ENCODE measurements at places on chromosomes 1 and 21.

DNA sequence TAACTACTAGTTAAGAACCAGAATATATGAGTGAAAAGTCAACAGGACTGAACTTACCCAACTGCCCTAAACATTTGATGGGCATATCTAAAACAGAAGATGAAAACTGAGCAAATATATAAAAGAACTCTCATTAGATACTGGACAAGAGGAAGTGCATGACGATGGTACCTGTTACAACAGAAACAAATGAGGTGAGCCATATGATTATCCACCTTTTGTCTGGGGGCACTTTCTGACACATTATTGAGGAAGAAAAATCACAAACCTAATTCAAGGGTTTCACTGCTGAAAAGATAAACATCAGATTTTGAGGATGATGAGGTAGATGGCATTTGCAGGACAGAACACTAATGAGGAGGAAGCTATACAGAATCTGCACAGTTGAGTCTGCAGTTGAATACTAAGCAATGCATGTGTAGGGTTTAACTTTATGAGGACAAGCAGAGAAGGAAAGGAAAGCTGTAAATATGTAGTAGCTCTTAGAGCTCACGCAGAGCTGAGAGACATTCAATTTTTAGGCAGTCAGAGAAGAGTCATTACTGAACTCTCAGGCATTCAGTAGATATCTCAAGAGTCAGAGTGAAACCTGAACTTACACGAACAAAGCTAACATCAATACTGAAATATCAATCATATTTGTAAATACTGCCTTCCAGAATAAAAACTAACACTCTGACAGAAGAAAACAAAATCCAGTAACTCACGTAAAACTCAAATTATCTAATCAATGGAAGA is 262.1 kb downstream of the AKT3 start:
- DNase-seq, result no peak

DNA sequence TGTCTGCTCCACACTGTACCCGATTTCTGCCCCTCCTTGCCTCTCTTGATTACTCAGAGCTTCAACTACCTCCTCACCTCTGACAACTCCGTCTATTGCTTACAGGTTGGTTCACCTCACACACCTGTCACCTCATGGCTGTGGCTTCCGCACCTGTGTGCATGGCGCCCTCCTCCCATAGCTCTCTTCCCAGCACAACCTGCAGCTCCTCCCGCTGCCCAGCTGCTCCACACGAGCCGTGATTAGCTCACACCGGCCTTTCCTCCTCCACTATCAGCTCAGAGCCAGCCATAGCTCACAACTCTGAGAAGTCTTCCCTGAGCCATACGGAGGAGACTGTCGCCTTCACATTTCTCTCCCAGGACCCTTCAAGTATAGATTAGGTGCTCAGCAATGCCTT is 67.5 kb downstream of the GNG4 start:
- no peak for DNase-seq

GRCh38 chr1:153422450-153423068 is 6.2 kb downstream of the S100A7A start:
- peak; percentile 82 for DNase-seq

- DNase-seq, result peak; percentile 10
Measured at GRCh38 chr1:72326494-72326893, 44.2 kb upstream of the NEGR1 start.

- DNase-seq, result no peak
Measured at GRCh38 chr1:118660769-118661168, 327.4 kb downstream of the TBX15 start.

- peak; percentile 85 for DNase-seq
Measured at GRCh38 chr1:58779801-58780382, 4.0 kb downstream of the JUN start.

DNA sequence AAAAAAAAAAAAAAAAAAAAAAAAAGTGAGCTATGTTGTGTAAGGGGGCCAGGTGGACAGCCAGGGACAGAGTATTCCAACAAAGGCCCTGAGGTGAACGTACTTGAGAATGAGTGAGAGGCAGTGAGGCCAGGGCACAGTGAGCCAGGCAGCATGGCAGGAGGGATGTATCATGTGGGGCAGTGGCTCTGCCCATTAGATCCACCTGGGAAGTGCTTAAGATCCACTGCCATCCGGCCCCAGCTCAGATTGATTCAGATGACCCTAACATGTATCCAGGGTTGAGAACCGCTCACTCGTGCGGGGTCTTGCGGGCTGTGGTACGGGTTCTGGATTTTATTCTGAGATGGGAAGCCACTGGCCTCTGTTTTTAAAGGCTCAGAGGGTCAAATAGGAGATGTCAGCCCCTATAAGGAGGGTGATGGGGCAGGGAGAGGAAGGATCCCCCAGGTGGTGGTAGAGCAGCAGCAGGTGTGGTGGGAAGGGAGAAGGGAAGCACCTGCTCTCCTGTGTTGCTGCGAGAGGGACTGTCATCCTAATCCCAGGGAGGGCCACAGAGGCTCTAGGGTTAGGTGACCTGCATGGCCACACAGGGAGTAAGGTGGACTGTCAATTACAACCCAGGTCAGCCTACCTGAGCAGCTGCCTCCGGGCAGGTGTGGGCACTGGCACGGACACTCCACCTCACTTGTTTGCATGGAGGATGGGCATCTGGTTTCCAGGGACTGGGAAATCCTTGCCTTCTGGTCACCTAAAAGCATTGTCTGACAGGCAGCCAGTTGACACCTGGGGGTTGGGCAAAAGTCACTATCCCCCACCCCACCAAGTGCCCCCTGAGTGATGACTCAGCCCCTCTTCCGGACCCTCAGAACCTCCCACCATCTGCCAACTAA is 31.6 kb downstream of the CDK18 start:
- DNase-seq, result no peak

DNA sequence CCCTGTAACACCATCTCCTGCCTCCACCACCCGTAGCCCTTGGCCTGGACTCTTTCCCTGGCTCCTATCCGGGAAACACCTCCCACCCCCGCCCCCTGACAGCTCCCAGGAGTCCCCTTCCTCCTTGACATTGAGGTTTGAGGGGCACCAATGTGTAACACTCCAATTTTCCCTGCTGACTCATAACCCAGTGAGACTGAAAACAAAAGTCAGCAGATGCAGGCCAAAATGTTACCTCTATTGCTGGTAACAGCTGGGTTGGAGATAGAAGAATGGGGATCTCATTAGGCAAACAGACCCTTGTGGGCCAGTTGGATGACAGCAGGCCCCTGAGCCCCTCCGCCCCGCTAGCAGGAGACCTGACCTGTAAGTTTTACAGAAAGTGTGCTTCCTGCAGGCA is 237.2 kb downstream of the KAZN start:
- peak; percentile 54 for DNase-seq

DNA sequence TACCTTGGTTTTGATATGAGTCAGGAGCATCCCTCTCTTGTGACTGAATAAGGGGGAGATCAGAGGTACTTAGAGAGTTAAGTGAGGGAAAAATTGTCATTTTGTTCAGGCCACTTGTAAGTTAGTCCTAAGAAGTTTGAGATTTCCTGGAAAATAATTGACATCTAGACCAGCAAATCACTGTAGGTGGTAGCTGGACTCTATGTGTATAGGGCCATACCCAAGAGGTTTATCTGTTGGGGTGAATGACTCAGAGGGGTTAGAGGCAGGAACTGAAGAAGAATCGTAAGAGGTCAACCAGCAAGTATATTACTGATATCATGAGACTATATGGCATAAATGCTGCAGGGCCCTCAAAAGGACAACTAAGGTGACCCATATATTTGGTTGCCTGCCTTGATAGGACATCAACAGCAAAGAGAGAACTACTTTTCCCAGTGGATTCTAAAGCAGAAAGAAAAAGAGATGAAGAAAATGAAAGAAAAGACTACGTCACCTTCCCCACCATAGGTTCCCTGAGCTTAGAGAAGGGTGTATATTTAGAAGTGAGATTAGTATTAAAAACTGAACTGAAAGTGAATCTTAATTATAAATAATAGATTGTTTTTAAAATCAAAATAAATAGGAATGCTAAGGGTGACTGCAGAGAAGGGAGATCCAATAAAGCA is 8.0 kb upstream of the RNPC3 start:
- DNase-seq, result no peak

GRCh38 chr1:36874271-36875060 is 159.8 kb downstream of the GRIK3 start:
- no peak for DNase-seq

DNA sequence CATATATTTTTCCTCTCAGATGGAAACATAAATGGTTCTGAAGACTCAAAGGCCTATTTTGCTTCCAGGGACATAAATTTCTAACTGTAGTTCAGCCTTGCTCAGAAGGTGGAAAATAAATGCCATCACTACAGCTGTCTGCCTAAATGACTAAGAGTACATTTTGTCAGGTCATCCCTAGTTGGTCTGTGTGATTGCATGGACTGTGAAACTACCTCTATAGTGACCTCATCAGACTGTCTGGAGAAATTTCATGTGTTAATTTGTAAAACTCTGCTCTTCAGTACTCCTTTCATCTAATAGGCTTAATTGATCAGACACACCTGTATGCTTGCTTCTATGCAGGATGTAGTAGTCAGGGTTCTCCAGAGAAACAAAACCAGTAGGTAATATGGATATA is 886.9 kb downstream of the AMY1C start:
- DNase-seq, result no peak

- DNase-seq, result no peak
Measured at GRCh38 chr1:161997152-161997551, 26.5 kb downstream of the OLFML2B start.

DNA sequence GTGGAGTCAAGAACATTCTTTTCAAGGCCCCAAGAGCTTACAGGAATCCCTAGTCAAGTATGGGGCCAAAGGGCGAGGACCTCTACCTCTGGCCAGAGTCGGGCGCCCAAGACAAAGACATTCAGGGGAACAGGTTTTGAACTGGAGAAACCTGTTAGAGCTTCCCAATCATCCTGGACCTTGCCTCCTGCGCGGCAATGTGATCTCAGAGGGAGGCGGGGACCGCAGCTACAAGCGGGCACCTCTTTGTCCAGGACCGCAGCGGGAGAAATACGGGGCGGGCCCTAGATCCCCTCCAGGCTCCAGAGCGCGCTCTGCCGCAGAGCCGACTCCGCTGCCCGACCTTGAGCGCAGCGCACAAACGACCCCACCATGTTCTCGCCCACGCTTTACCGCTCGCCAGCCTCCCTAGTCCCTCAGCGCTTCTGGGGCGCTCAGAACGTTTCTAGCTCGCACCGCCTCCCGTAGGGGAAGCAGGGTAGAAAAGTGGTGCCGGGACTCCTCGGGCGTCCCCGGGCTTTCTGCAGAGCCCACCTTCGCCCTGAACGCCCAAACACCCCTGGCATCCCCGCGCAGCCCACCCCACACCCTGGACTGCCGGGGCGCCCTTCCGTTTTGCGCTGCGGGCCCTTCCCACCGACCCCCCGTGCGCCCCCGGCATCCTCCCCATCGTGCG is 28.1 kb downstream of the RABIF start:
- peak; percentile 78 for DNase-seq

Measured in astrocyte of the hippocampus (primary cell).